Heart left ventricle (tissue), 16 donors: ENCODE measurements at places on chromosomes 3 and 15. TPM values are rescaled to one million over a fixed set of nuclear protein-coding genes. Genes with fewer than 3 reads are reported as not detected.

DNA sequence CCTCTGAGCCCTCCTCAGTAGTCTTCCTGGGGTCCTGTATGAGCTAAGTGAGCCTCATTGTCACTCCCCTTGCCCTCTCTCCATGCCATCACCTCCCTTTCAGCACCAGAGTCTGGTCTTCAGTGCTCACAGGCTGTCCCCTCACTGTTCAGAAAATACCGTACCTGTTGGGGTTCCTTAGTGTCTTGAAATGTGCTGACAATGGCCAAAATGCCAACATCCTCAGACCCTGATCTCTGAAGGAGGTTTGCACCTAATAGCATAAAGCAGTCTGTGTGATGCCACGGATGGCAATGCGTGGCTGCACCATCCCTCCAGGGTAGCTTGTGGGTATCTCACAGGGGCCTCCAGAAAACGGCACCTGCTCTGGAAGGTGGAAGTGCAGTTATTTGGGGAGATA lies 301.0 kb upstream of the TLE3 start:
- no peak for DNase-seq

GOLGA8T gene
- total RNA-seq: 0.56 TPM

DNA sequence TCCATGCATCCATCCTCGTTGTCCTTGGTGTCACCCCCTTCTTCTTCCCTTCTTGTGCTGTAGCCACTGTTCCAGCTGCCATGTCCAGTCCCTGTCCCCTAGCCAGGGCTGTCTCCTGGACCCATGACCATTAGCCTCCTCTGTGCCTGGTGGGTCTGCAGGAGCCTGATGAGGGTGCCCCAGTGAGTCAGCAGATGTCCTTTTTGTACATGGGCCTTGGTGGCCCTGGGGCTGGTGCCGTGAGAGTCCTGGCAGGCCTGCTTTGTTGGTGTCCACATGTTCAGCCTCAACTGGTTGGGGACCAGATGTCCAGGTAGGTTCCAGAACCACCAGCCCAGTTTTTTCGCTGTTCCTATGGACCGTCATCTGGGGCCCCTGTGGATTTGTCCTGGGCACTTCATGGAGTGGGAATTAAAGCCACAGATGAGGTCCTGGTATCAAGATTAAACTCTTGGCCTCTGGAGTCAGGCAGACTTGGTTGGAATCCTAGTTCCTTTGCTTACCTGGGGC lies 66.1 kb downstream of the FBLN2 start:
- DNase-seq: no peak

- DNase-seq: no peak
Measured at GRCh38 chr15:51866751-51867150, 37.3 kb downstream of the TMOD3 start.

GRCh38 chr3:42655331-42655888 lies 1.9 kb downstream of the ZBTB47 start:
- no peak for DNase-seq

DNA sequence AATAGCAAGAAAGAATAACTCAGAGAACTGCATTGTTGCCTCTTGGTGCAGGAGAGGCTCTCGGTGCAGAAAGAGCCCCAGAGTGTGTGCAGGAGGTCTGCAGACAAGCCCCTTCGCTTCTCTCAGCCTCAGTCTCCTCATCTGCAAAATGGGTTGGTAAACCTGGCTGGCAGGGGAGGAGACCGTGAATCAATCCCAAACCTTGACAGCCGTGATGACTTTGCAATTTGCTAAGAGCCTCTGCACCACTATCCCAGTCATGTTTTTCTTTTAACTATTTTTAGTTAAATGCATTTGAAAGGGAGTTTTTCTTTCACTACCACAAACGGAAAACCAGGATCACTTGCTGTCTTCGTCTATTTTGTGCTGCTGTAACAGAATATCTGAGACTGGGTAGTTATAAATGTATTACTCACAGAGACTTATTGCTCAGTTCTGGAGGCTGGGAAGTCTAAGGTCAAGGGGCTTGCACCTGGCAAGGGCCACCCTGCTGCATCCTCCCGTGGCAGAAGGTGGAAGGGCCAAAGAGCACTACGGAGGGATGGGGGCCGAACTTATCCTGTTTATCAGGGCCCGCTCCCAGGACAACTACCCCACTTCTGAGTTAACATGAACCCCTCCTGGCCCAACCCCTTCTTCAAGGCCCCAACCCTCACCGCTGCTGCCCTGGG lies 14.2 kb upstream of the IQSEC1 start:
- no peak for DNase-seq

DNA sequence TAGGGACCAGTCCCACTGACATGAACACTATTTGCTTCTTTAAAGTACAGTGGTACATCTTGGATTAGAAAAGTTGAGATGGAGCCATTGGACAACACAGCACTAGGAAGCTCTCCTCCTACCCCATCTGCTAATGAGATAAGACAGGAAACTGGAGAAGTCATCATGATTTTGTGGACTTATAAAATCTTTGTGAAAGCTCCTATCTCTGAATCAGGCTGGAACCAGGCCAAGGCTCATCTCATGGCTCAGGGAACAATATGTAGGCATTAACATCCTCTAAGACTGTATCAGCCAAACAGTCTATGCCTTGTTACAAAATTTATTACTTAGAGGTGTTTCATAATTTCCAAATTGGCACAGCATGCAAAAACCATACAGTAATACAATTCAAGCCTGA lies 84.1 kb downstream of the BOC start:
- no peak for DNase-seq

DNA sequence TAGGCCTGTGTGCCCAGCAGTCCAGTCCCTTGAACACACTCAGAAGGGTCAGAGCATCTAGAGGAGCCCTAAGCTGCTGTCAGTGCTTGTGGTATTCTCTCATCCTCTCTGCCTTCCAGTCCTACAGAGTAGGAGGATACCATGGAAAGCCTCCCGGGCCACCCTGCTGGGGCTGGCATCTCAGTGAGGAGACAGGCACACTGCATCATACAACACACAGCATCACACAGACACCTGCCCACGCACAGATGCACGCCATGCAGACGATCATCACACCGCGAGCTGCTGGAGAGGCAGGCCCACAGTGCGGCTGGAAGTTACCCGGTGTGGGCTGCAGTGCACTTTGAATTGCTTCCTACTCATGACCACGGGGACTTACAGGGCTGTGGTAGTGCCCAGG lies 15.2 kb downstream of the GABRA5 start:
- no peak for DNase-seq

GRCh38 chr15:70254311-70254869 lies 156.7 kb upstream of the TLE3 start:
- no peak for DNase-seq
